Stimulated activated CD8-positive, alpha-beta memory T cell treated with anti-CD3 and anti-CD28 coated beads, Interleukin-15, amount 100 ng/mL, for 4 hours (primary cell): ENCODE measurements at places on chromosomes 4 and X.

DNA sequence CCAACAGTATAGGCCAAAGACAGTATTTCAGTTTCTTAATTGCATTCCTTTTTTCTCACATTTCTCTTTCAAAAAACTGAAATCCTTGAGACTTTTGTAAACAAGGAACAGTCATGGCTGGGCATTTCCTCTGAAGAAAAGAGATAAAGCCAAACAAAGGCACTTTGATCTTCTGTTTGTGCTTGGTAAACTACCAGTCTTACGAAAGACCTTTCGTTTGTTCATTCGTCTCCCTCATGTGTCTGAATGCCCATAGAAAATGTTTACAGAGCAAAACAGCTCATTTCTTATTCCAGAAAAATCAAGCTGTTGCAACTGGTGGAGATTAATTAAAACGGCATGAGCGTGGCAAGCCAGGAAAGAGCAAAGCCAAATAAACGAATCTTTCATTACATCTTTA, 178.0 kb downstream of the GASK1B start:
- DNase-seq = no peak

- no peak for DNase-seq
Observed at GRCh38 chrX:40174001-40174853, 76.5 kb upstream of the BCOR start.

GRCh38 chrX:43882294-43882681, at the start of gene MAOB:
Gene MAOB (minus strand): TSS chrX:43882450. CDS start chrX:43882299, 151 bp downstream.
- no peak for DNase-seq

GRCh38 chr4:8328866-8329559, 59.5 kb downstream of the HTRA3 start:
- DNase-seq = no peak

GRCh38 chr4:40099010-40099409, 42.4 kb downstream of the N4BP2 start:
- DNase-seq = no peak

DNA sequence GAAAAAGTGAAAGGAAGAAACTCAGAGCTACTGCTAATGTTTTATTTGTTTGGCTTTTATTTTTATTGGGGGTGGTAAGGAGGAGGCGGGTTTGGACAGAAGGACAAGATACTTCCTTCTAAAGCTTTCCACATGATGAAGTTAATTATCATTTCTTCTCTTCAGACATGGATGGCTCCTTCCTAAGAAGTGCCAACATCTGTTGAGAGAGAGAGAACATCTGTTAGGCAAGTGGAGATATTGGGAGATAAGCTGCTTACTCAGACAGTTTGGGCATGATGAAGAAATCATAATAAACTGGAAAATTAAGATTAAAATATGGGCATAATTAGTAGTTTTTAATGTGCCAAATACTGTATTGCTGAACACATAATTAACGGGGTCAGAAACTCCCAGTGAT, 535.7 kb upstream of the INTU start:
- no peak for DNase-seq

- DNase-seq = no peak
Observed at GRCh38 chrX:22081475-22082092, 49.5 kb downstream of the PHEX start.

- no peak for DNase-seq
Observed at GRCh38 chr4:1318488-1319213, 28.4 kb upstream of the UVSSA start.

GRCh38 chr4:79212311-79212710, 113.5 kb downstream of the NAA11 start:
- DNase-seq = no peak
